ENCODE measurements at places on chromosomes 6 and 20.

DNA sequence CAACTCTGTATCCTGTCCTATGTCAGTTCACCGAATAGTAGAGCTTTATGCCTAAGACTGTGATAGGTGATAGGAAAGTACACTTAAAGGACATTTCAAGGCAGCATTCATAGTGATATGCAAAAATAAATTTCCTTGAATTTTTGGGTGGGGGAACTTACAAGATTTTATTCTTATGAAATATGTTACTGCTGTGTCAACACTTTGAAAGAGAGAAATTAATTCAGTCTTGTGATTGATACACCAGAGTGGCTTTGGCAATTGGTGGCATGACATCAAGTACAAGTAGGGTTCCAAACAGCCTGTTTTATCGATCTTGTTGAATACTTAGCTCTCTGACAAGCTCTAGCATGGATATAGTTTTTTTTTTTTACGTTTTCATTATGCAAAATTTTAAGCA lies 72.3 kb downstream of the QKI start:
- DNase-seq = no peak

DNA sequence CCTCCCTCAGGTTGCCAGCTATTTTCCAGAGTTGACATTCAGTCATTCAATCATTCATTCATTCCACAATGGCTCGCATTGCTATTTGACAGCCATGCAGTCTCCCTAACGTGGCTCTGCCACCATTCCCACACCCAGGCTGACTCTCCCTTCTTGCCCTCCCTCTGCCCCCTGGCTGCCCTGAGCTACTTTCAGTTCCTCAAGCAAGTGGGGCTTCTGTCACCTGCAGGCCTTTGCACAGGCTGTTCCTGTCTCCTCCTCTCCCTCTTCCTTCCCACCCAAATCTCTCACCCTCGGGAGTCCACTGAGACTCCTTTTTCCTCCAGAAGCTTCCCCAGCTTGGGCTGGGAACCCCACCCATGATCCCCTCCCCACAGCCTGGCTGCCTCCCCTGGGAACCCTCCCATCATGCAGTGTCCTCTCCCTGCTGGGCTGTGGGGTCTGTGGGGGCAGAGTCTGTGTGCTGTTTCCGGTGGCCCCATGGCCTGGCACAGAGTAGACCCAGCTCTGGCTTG lies 2.6 kb downstream of the PACSIN1 start:
- no peak for DNase-seq

GRCh38 chr6:166848979-166849748 lies 107.2 kb downstream of the RNASET2 start:
- DNase-seq = no peak

DNA sequence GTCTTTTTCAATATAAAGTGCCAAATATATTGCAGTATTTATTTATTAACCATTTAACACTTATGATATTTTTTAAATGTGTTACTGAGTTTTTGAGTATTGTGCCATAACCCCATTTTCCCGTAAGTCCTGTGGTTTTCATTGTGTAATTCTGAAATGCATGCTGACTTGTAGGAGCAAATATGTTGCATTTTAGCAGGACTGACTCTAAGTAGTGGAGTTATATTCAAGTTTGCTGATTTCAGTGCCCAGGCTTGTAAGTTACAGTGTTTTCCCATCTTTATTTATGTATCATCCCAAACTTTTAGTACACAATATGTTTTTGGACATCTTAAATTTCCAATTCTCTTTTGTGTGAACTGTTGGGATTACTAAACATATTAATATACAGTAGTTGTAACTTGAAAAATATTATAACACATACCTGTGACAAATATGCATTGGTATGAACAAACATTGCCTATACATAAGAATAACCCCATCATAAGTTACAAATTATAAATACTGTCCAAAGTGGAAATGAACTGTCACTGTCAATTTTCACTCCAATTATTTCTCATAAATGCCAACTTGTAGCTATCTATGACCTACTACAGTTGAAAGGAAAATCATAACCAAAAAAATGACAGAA lies 179.3 kb upstream of the RUNX2 start:
- DNase-seq = peak; percentile 61

GRCh38 chr20:57505979-57506378 lies 19.0 kb downstream of the CTCFL start:
- DNase-seq = no peak

DNA sequence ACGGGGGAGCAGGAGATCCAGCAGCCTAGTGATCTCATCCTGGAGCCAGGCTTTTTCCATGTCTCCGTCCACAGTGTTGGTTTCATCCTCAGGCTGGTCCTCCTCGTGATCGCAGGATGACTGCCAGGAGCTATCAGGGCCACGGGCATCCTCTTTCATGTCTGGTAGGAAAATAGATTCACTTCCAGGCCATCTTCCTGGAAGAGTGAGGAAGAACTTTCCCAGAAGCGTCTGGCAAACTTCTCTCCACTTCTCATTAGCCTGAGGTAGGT lies 15.3 kb upstream of the SLC9A8 start:
- no peak for DNase-seq

- DNase-seq = no peak
These were observed 62.0 kb downstream of the PPP1R14C start for GRCh38 chr6:150204705-150205472.

GRCh38 chr20:34774449-34774848 lies 51.0 kb downstream of the NCOA6 start:
- DNase-seq = no peak

DNA sequence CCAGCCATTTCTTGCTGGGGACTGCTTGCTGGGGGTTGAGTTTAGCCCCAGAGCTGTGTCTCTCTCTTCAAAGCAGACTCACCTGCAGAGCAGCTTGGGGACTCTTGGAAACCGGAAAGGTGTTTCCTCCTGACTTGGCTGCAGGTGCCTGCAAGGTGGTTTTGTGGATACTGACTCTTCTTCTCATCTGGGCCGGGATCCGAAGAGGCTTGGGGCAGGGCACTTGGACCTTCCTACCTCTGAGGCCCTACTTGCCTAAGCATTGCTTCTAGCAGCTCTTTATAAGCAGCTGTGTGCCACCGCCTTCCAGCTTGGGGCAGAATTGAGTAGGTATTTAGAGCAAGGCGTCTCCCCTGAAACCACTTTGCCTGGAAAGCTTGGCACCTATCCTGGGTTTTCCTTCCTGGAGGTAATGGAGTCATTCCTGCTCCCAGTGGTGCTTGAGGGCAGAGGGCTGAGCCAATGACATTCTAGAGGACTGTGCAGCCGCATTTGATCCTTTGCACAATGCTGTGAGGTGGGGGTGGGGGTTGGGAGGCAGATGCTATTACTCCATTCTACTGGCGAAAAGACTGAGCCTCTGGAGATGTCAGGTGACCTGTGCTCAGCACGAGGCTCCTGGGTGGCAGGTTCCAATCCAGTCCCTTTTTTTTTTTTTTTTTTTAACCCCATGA lies 3.4 kb upstream of the CTSZ start:
- DNase-seq = no peak

- no peak for DNase-seq
These were observed 365.2 kb upstream of the POU3F2 start for GRCh38 chr6:98469141-98469540.

DNA sequence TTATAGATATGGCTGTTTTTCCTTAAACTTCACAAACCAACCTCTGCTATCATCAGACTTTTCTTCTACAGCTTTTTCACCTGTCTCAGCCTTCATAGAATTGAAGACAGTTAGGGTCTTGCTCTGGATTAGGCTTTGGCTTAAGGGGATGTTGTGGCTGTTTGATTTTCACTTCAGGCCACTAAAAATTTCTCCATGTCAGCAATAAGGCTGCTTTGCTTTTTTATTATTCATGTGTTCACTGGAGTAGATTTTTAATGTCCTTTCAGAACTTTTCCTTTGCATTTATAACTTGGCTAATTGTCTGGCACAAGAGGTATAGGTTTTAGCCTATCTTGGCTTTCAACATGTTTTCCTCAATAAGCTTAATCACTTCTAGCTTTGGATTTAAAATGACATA lies 392.6 kb downstream of the RFPL4B start:
- no peak for DNase-seq

DNA sequence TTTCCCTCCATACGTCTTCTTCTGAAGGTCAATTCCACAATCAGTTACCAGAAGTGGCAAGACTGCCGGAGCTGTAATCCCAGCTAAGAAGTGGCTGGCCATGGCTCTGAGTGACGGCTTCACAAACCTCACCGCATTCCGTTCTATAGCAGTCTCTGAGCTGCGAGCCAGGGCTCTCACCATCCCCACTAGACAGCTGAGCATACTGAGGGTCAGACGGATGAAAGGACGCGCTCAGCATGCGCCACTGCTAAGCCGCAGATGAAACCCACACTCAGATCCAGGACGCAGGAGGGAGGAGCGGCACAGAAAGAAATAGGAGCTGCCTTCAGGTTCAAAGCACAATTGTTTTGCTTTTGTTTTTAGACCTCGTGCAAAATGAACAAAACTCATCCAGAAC lies 97.9 kb downstream of the ANKRD60 start:
- no peak for DNase-seq

- DNase-seq = no peak
These were observed 3.4 kb downstream of the GABBR1 start for GRCh38 chr6:29629571-29629970.

DNA sequence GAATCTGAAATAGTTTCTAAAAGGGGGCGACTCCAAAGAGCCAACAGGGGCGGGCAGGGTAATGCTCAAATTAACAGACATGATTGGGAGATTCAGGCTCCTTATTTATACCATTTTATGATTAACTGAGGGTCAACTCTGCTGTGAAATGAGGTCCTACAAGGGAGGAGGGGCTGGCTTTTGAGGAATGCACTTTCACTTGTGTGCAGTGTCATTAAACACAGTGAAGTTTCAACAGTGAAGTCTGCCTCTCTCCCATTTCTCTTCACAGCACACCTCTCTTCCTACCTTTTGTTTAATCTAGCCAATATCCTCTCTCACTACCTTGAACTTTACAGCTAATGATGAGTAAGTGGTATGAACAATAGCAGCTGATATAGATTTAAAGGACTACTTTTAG lies 557.3 kb upstream of the CITED2 start:
- DNase-seq = no peak

DNA sequence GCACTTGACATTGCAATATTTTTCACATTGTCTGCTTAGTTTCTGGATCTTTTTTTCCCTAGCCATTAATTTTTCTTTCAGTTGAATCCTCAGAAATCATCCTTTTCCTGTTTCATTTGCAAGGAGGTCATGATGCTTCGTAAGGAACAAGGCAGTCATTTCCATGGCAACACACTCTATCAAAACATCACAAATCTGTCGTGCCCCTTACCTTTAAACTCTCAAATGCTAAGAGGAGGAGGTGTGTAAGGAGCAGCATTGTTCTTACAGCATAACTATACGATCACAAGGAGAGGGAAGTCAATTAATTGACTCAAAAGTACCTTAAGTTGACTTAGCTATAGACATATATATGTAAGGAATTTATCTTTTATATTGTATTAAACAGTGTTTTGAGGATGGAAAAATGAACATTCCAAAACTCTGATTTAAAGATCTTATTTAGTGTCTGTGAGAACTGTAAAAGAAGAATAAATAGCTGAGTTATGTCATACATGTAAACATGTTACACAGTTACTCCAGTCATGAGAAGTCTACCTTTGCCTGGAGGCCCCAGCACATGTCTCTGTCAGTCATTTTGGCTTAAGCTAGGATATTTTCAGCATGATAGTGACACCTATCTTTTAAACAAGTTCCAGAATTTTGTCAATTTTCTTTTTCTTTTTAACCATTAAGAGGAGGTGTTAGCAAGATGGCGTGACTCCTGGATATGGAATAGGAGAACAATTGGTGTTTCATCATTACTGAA lies 41.6 kb downstream of the CDKAL1 start:
- DNase-seq = no peak

DNA sequence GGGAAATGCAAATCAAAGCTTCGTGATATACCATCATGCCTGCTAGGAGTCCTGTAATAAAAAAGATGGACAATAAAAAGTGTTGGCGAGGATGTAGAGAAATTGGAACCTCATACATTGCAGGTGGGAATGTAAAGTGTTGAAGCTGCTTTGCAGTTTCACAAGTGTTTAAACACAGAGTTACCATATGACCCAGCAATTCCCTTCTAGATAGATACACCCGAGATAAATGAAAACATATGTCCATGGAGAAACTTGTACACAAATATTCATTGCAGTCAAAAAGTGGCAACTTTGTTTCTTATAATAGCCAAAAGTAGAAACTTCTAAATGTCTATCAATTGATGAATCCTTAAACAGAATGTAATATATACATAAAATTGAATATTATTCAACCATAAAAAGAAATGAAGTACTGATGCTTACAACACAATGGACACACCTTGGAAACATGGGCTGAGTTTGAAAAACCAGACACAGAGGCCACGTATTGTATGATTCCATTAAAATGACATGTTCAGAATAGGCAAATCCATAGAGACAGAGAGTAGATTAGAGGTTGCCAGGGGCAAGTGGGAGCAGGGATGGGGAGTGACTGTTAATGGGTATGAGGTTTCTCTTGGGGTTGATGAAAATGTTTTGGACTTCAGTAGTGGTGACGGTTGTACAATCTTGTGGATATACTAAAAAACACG lies 20.8 kb upstream of the ERVFRD-1 start:
- DNase-seq = no peak

DNA sequence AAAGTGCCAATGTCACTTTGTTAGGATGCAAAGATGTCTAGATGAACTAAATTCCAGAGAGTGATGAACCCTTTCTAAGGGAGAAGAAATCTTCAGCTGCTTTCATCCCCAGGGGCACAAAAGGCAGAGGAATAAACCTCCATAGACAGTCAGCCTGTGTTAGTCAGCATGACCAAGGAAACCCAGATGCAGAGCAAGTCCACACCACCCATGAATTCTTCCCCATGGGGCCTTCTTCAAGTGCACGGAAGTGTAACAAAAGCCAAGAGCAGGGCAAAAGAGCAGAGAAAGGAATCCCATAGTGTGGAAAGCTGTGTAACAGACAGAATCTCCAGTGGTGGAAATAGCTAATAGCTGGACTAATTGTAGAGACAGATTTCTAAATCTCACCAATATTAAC lies 50.0 kb downstream of the DCDC2 start:
- no peak for DNase-seq

- DNase-seq = no peak
These were observed 4.8 kb downstream of the FBXO30 start for GRCh38 chr6:145809785-145810184.

- no peak for DNase-seq
These were observed 78.2 kb downstream of the FRK start for GRCh38 chr6:115982453-115982852.

- no peak for DNase-seq
These were observed 281.1 kb downstream of the SYNE1 start for GRCh38 chr6:152356016-152356415.

Measured in AG04449 (cell line).